Activated T-helper 17 cell treated with anti-CD3 and anti-CD28 coated beads, Interleukin-2, amount 50 U/mL, for 72 hours (primary cell): ENCODE measurements at places on chromosomes 3 and 15.

DNA sequence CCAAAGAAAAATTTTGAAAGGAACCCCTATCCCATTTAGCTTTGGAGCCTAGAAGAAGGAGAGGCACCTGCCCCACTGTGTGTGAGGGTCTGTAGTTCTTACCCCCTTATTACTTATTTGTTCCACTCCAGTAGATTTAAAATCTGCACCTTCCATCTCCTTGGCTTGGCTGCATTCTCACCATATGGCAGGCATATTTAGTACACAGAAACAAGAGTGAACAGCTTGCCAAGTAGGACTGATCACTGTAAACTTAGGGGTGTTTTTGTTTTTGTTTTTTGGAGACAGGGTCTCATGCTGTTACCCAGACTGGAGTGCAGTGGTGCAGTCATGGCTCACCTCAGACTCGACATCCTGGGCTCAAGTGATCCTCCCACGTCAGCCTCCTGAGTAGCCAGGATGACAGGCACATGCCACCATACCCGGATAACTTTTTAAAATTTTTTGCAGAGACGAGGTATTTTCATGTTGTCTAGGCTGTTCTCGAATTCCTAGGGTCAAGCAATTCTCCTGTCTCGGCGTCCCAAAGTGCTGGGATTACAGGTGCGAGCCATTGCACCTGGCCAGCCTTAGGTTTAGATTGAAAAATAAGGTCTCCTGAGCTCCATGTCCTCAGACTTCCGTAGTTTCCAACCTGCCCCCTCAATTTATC is 14.1 kb upstream of the ANXA2 start:
- no peak for ATAC-seq

DNA sequence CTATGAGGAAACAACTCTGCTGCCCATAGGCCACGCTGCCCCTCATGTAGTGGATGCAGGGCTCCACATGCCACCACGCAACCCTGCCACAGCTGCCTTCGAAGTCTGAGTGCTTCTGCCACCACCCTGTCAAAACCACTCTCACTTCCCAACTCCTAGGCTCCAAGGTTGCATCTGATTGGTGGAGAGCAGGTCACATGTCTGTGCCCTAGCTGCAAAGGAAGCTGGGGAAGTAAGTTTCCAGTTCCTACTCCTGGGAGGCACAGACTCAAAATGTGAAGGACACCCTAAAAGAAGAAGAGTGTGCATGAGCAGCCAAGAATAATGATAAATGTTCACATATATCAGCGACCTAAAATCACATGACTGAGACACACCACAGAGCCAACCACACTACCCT is 31.9 kb upstream of the TICRR start:
- ATAC-seq = no peak

DNA sequence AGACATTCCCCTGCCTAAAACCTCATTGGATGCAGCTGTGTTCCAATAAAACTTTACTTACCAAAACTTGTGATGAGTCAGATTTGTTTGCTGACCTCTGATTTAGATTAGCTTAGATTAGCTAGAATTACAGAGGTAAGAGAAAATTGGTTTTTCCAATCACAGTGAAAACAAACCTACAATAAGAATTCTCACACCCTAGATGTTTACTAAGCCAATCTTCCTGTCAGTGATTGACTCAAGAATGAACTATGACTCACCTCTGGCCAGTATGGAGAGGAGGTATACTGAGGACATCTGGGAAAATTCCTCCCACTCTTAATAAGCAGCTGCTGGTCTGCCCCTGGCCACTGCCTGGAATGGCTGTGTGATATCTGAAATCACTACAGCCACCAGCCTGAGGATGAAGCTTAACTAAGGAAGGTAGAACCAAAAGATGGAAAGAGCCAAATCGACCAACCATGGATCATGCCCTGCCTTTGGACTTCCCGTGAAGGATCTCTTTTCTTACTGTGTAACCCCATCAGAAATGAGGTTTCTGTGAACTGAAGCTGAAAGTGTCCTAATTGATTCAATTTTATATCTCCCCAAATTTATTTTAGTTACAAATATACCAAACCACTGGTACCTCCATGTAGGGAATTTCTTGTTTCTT is 19.0 kb upstream of the GHSR start:
- ATAC-seq = peak; percentile 24

DNA sequence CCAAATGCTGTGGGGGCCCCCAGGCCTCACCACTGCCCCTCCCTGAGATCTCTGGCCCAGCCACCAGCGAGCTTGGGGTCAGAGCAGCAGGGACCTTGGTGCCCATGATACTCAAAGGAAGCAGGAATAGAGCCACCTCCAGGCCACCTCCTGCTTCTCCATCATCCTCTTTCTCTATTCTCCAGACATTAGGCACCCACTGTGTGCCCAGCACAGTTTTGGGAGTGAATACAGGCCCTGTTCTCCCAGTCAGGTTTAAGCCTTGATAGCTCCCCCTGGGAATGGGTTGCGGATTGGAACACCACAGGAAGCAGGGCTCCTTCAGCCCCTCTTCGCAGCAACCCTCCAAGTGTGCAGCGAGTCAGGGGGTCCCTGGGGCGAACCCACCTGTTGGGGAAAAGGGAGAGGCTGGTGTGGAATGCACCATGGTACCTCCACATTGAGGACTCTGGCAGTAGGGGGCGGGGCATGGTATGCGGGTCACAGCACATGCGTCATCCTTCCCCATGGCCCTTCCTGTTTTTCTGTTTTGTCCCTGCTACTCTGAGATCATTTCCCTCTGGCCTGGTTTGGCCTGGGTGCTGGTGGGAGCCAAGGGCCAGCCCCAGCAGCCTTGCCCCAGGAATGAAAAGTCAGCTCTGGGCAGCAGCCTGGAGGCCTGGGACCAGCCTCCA is 14.2 kb upstream of the SEMA3B start:
- no peak for ATAC-seq

GRCh38 chr3:58531956-58532355 is 5.0 kb downstream of the ACOX2 start:
- ATAC-seq = no peak

DNA sequence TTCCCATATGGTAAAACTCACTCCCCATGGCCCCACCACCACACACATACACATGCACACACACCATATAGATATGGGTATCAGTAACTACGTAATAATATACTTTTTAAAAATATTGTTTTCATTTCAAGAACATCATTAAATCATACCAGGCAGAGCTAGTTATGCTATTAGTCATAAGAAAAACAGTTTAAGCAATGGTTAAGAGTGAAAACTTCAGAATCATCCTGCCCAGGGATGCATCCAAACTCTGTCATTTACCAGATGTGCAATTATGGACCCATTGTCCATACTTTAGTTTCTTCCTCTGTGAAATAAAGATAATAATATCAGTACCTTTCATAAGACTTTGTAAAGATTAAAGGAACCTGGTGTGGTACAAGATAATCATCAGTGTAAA is 608.3 kb downstream of the RBMS3 start:
- ATAC-seq = no peak

DNA sequence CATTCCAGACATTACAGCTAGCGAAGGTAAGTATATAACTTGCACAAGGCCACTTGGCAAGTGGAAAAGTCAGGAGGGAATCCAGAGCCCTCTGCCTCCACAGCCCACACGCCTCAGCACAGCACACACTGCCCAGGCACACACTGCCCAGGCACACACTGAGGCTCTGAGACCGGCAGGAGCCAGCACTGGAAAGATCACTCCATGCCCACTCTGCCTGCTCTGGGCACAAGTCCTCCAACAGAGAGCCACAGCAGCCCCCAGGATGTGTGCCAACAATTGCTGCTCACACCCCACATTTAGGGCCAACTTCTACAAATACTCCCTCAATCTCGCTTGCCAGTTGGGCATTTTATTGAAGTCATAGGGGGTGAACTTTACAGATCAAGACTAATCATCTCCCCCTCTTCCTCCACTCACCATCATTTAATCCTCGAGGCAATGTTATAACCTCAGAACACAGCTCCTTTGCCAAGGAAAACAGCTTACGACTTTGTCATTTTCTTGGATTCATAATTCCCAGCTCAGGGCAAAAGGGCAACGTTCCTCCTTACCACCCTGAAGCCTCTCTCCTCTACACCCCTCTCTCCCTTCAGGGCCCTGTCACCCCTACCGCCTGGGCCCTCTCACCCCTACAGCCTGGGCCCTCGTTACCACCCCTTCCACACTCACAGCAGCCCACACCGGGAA is 53.0 kb upstream of the TPM1 start:
- no peak for ATAC-seq

DNA sequence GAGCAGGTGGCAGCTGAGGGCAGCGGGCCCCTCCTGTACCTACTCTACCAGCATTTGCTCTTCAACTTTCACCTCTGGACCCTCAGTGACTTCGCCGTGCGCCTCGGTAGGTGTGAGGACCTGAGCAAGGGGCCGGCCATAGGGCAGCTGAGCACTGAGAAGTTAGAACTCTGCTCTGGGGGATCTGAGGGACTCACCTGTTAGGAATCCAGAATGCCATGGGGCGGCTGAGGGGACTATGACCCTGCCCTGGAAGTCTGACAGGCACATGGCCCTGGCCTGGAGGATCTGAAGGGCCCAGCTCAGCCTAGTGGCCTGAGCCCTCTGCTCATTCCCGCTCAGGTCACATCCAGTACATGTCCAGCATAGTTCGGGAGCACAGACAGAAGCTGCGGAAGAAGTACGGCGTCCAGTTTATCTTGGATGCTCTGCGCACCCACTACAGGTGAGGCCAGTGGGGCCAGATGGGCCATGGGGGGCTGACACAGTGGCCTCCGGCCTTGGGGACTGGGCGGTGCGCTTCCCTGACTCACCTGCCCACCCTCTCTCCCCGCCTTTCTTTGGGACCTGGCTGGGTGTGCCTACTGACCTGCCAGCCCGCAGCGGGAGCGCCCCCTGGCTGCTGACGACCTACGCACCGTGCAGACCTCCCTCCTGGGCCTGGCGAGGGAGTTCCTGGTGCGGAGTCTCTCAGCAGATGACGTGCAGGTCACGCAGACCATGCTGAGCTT is 18.8 kb downstream of the NBEAL2 start:
- ATAC-seq = peak; percentile 74

DNA sequence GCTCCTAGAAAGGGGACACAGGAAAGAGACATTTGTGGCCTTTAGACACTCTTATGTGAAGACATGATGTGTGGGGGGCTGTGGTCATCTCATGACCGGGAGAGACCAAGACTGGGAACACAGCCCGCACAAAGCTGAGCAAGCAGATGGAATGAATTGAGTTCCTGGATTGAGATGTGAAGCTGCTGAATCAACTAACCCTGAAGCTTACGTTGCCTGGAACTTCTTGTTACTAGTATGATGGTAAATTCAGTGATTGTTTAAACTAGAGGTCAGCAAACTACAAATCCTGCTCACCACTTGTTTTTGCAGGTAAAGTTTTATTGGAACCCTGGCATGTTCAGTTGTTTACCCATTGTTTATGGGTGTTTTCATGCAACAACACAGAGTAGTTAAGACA is 83.4 kb upstream of the BHLHE40 start:
- no peak for ATAC-seq

- ATAC-seq = no peak
Observed at GRCh38 chr3:190096345-190096744, 24.4 kb downstream of the P3H2 start.

- no peak for ATAC-seq
Observed at GRCh38 chr3:133380481-133381225, 19.2 kb upstream of the BFSP2 start.

- ATAC-seq = no peak
Observed at GRCh38 chr15:42120285-42120684, 25.9 kb upstream of the PLA2G4D start.

DNA sequence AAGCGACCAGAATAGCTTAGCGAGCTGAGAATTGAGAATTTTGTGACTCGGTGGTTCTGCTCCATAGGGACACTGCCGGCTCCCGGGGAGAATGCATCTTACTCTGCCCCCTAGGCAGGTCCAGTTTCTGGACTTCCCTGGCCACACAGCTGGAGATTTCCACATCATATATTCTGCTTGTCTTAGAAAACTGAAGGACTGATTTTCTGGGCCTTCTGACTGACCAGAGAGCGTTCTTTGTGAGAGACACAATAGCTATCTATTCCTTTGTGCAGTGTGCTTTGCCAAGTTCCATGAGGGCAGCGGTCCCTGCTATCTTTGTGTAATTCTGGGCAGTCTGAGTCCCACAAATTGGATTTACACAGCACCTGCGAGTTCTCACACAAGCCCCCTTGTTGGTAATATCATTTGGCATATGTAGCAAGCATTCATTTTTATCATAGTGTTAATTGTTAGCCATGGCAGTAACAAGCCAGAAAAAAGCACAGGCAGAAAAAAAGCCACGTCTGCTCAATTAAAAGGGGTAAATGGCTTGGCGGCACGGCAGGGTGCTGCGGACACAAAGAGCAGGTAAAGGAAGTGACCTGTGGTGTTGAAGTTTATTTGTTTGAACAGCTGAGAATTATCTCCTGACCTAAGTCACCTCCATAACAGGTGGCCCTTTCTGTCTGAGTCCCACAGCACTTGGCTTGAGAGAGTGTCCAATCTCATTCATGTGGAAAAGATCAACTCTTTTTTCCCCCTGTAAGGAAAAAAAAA is 688.7 kb downstream of the TUSC7 start:
- ATAC-seq = no peak

DNA sequence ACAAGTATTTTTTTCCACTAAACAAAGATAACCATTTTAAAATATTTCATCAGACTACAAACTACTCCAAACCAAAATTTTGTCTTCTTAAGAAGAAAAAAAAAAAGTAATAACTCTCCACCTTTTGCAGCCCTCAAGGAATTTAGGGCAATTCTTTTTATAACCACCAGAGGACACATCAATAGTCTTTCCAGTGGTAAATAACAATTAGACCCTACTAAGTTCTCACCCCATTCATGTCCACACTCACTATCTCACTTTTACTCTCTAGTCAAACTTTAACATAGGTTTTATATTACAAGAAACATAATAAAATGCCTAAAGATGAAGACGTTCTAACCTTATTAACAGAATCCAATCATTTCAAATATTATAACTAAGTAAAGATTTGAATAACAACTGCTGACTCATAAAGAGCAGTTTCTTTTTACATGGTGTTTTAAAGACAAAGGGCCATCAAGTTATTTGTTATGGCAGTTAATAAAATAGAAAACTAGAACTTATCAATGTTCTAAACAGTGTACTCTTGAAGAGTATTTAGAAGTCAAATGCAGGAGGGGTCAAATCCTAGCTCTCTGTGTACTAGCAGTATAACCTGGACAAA is 33.0 kb downstream of the CCDC39 start:
- ATAC-seq = no peak

- ATAC-seq = no peak
Observed at GRCh38 chr3:107663266-107663665, 140.5 kb downstream of the BBX start.

DNA sequence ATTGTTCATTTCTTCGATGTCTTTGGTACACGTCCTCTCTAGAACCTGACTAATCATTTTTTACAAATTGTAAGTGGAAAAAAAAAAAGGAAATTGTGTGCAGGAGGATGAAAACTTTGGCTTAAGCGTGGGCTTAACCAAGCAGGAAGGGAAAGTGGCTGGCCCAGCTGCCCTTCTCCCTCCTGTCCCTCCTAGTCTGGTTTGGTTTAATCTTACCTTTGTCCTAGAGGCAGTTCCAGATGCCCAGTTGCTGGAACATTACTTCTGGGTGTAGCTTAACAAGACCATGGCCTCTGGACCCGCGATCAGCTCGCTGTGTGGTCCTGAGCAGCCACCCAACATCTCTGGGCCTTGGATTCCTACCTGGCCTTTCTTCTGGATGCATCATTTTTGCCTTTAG is 15.4 kb downstream of the PAQR5 start:
- no peak for ATAC-seq
